HuH-7.5 (cell line): ENCODE measurements at places on chromosomes 7 and 10.
A peak's percentile ranks its signal among the peaks of the same experiment; 100 is the strongest.

- DNase-seq = no peak
Observed at GRCh38 chr10:15166325-15166724, 2.2 kb downstream of the NMT2 start.

GRCh38 chr10:28453926-28454325, 79.0 kb upstream of the WAC start:
- DNase-seq = no peak

DNA sequence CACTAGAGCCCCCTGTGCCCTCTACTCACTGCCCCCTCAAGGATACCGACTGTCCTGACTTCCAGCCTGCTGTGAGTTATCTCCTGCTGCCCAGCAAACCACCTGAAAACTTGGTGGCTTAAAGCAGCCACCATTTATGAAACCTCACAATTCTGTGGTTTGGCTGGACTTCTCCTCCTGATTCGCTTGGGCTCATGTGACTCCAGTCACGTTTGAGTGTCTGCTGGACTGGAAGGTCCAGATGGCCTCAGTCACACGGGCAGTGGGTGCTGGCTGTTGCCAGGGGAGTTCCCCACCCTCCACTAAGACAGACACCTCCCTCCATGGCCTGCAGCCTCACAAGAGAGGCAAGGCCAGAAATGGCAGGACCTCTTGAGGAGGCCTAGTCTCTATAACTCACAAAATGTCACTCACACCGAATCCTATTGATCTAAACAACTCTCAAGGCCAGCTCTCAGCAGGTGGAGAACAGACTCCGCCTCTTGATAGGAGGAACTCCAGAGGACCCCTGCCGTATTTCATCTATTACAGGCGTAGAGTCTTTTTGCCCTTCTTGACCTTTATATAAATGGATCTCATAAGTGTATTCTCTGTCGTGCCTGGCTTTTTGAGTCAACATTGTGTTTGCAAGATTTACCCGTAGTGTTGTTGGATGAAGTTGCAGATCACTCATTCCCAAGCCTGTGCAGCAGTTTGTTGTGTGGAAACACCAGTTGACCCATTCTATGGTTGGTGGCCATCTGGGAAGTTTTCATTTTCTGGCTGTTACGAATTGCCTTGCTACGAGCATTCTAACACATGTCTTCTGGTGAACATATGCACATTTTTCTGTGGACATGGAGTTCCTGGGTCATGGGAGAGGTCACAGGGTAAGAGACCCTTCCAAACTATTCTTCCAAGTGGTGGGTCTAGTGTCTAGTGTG, 48.3 kb downstream of the ZMIZ1 start:
- no peak for DNase-seq

- DNase-seq = no peak
Observed at GRCh38 chr10:124000792-124001201, 92.6 kb downstream of the CHST15 start.

- DNase-seq = no peak
Observed at GRCh38 chr7:139153832-139154231, 44.3 kb upstream of the ZC3HAV1 start.

GRCh38 chr10:34492081-34492480, 323.0 kb downstream of the PARD3 start:
- DNase-seq = no peak

GRCh38 chr7:2863461-2864066, 19.5 kb upstream of the GNA12 start:
- DNase-seq = no peak

DNA sequence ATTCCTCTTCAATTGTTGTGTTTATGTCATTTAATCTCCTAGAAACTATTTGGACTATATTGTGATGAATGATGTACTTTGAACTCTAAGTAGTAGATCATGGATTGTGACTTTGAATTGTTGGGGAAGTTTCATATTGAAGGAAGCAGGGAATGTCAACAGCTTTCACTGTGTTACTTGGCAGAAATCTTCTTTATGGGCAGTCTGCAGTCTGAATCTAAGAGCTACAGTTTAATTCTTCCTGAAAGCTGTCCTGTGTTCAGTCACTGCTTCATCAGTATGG, 91.6 kb downstream of the PPP1R9A start:
- no peak for DNase-seq

DNA sequence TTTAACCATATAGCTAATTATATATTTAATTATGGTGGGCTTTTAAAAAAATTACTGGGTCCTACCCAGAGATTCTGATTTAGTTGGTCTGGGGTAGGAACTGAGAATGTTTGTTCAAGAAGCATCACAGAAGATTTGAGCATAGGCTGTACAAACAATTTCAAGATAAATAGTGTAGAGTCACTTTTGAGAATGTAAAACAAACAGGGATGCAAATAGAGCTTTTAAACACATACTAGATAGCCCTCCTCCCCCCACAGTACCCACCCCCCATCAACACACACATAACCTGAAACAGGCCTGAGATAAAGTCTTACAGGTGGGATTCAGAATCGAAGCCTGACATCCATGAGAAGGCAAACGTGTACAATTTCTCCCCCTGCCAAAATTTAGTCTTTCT, 15.6 kb upstream of the REEP3 start:
- DNase-seq = no peak

DNA sequence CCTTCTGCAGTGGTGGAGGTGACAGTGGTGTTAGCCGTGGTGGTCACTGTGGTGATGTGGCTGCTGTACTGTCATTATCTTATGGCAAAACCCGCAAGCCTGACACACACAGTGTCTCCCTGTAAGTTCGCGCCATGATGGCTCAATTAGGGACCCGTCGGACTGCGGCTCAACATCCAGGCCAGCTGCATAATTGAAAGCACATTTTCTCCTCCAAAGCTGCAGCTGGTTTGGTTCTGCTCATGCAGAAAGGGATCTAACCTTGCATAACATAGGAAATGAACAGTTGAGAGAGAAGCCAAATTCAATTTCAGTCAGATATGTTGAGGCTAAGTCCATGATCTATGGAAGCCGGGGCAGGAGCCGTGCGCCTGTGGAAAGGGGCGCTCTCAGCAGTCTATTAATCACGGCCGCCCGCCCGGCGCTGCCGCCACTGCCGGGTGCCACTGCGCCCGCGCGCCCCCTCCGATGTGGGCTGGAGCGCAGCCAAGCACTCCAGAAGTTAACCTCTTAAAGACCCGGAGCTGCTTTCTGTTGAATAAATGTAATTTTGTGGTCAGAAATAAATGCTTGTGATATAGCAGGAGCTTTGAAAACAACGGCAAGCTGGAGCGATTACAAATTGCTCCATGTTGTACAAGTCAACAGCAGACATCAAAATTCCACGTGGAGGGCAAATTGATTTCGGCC, 227.7 kb downstream of the CUX1 start:
- DNase-seq = no peak

GRCh38 chr7:130369110-130369711, 11.1 kb upstream of the CPA1 start:
- peak; percentile 78 for DNase-seq

- no peak for DNase-seq
Observed at GRCh38 chr7:120539321-120539720, 266.3 kb downstream of the KCND2 start.

DNA sequence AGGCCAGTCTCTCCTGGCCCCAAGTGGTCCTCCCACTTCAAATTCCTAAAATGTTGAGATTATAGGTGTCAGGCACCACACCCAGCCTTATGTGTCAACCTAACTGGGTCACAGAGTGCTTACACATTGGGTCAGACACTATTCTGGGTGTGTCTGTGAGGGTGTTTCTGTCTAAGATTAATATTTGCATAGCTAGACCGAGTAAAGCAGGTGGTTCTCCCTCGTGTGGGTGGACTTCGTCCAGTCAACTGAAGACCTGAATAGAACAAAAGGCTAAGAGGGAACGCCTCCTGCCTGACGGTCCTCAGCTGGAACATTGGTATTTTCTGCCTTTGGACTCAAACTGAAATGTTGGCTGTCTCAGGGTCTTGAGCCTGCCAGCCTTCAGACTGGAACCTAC, 11.5 kb downstream of the PPIF start:
- no peak for DNase-seq

- no peak for DNase-seq
Observed at GRCh38 chr10:71176661-71177060, 35.7 kb upstream of the UNC5B start.

- no peak for DNase-seq
Observed at GRCh38 chr7:140383954-140384713, 14.2 kb downstream of the SLC37A3 start.

DNA sequence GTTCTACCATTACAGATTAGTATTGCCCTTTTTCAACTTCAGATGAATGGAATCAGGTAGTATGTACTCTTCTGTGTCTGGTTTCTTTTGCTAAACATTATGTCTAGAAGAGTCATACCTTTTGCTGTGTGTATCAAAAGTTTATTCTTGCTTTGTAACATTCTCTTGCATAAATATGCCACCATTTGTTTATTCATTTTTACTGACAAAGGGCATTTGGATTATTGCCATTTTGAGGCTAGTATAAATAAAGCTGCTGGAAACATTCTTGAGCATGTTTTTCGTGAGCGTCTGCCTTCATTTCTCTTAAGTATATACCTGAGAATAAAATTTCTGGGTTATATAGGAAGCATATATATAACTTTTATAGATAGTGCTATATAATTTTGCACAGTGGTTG, 121.7 kb upstream of the CSTF2T start:
- DNase-seq = no peak

- DNase-seq = no peak
Observed at GRCh38 chr7:101677797-101678479, 48.8 kb upstream of the MYL10 start.

DNA sequence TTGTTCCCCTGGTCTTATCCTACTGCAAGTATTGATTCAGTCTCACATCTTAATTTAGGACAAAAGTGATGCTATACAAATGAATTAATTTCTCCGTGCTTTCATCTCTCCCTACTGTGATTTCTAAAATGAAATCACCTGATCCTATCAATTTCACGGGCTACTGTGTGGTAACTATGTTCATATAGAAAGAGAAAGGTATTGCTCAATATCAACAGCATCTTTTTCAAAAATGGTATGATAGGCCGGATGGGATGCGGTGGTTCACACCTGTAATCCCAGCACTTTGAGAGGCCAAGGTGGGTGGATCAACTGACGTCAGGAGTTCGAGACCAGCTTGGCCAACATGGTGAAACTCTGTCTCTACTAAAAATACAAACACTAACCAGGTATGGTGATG, 71.2 kb downstream of the PIK3CG start:
- DNase-seq = no peak

DNA sequence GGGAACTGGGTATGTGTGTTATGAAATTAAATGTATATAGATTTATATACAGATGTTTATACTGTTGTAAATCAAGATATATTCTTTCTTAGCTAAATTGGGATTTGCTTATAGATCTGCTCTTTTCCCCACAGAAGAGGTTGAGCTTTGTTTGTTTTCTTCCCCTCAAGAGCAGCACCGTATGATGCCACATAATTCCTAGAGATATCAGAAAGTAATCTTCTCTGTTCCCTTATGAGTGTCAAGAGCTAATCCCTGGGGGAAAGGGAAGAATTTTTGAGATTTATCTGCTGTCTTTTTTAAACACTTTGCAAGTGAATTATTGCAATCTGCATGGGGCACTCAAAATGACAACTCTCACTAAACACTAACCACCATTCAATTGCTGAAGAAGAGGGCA, 68.7 kb upstream of the SP4 start:
- no peak for DNase-seq

DNA sequence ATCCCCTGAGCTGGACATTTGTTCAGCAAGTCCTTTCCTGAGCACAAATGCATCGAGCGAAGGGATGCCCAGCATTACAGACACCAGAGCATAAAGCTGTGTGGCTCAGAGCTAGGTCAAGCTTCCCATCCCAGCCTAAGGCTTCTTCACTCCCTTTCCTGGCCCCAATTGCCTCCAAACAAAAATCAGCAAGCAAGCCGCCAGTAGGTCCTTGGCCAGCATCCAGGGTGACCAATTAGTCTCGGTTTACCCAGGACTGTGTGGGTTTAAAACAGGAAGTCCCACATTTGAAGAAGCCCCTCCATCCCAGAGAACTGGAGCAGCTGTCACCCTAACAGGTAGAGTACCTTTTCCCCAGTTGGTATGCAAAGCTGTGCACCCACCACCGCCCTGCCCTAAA, 51.2 kb downstream of the PRKAG2 start:
- DNase-seq = no peak

DNA sequence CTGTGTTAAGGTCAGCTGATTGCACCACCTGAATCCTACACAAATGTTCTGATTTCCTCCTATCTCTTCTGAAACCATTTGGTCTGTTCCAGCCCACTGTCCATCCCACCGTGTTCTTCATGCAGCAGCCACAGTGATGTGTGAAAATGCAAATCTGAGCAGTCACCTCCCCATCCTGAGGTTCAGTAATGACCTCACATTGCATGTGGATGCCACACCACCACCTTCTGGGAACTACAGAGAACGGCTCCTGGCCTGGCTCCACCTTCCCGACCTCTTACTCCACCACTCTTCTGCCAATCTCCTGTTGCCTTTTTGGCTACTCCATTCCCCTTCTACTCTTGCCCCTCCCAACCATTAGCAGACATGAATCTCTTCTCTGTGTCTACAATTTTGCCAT, 244.4 kb downstream of the TNS3 start:
- no peak for DNase-seq

DNA sequence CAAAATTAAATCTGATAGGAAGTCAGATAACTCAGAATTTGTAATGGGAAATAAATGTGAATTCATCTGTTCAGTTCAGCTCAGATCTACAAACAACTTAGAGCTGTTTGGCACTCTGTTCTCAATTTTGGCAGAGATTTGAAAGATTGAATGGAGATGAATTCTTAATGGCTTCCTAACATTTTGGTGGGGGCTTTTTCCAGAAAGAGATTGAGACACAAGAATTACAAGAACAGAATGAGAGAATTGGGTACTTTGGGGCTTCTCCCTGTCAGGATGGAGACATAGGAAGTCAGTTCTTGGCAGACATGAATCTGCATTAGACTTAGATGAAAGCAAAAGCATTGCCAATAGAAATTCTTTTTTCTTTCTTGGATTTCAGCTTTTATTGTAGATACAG, 39.0 kb upstream of the PTPRZ1 start:
- no peak for DNase-seq

DNA sequence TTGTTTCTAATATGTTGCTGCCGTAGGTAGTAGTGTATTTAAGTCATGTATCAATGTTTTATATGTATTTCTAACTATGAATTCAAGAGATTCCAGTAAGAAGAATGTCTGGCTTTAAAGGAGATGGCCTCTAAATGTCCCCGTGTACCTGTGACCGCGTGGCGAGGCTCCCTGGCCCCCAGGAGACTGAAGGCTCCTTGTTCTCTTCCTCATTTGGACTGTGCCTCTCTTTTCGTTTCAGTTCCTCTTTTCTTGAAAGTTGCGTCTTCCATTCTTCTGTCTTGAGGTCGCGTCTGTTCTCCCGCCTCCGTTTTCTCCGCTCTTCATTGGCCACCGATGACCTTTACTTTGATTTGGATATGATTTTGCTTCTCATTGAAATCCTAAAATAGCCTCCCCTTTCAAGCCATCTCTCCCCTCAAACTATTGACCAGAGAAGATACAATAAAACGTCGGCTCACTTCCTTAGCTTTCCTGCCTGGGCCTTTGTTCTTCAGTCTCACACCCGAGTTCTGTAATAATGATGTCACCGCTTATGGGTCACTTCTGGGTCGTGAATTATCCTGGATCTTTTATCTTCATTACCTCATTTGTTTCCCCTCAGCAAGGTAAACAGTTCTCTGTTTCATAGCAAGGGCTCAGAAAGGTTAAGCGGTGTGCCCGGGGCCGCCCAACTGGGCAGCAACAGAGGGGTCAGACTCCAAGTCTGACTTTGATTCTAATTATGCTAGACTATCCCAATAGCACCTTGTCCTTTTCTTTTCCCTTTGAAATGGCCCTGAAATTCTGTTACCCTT, 28.7 kb downstream of the WIPI2 start:
- no peak for DNase-seq

GRCh38 chr7:33705333-33705833, 200.0 kb upstream of the BMPER start:
- DNase-seq = no peak
